Naive thymus-derived CD8-positive, alpha-beta T cell (primary cell): ENCODE measurements at places on chromosomes 5 and 9.

DNA sequence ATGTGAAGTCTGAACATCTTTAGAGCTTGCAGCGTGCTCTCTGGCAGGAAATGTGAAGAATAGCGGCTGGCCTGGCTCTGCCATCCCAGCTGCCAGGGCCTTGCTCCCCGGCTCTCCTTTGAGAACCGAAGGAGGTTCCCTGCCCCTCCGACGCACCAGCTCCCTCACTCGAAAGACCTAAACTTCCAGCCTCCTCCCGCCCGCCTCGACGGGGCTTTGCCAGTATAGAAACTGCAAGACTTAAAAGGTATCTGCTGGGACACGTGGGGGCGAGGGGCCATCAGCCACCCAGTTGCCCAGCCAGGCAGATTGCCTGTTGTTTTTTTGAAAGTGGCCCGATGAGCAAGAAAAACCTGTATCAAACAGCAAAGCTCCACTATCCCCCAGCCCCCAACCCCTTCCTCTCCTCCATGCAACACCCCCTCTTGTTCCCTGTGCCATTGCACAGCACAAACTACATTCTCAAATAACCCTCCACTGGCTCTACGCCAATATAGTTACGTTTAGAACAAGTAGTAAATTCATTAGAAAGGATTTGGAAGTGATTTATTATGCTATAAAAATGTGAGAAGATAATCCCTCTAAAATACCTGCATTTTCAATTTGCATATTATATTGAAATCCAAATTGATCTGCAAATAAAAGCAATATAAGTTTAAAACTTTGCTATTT, 331.9 kb downstream of the MED10 start:
- DNase-seq: no peak

DNA sequence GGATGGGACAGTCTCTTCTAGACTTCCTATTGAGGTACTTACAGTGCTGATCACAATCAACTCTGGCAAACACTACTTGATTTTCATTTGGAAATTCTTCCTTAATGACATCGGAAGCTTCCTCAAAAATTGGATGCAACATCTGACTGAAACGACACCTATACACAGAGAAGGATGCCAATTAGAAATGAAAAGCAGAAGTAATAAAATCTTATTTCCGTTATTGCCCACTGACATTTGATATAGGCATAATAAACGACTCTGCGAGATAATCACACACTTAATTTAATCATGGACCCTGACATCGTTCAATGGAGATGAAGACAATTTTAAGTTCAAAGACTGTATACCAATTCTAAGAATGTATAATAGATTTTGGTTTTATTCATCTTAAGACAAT, 46.4 kb downstream of the ERP44 start:
- DNase-seq: no peak

GRCh38 chr9:94084314-94084713, at the start of gene PTPDC1:
Gene PTPDC1, plus strand, starts transcription at chr9:94084464. Its CDS starts 67 bp downstream, at chr9:94084531.
- no peak for DNase-seq

DNA sequence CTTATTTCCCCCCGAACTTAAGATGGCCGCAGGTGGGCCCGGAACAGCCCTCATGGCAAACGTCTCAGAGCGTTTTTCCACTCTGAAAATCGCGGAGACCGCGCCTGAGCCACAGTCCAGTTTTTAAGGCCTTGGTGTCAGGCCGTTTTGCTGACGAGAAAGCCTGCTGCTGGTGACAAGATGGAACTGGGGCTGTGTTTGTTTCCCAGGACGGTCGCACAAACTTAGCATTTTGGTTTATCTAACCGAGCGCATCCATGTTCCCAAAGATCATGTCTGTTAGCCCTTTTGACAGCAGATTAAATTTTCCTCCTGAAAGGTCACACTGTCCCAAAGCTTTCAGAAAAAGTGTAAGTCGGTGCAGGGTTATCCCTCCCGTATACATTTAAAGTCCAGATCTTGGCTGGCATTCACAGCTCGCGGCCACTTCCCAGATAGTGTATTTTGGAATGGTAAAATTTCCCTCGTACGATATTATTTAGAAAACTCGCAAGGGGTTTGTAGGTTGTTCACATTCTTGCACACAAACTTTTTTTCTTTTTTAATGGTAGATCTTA, 812 bp downstream of the SREK1 start:
- DNase-seq: no peak

DNA sequence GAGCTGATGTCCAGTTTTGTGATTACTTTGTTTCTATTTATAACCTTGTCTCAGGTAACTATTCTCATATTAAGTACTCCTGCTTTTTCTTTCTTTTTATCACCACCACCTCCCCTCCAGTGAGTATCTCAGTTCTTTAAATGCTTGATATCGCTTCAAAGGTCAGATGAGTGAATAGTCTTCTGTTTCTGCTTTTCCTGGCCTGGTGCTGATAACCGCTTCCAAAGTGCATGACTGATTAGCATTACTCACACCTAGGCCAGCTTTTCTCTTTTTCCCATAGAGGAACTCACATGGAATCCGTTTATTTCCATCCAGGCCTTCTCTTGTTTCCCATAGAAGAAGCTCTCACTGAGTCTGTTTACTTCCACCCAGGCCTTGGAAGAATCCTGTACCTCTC, 3.2 kb downstream of the SLC36A1 start:
- no peak for DNase-seq

- DNase-seq: no peak
These were observed 250.3 kb downstream of the TMEM232 start for GRCh38 chr5:110476164-110476563.
